ENCODE measurements at places on chromosomes 3 and 15.

DNA sequence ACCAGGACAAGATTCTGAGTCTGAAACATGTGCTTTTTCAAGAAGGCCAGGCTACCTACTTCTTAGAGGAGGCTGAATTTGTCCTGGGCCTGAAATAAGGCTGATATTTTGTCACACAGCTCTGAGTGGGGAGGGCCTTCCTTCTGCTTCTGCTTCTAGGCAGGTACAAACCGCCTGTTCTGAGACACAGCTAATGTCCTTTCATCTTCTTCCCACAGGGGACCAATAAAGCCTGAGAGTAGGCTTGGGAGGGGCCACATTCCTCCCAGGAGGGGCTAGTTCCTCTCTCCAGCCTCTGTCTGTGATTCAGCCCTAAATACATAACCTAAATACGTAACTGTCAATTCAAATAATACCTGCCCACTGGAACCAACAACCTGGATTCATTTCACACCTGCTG lies 34.8 kb downstream of the CRYGS start:
- no peak for DNase-seq

GRCh38 chr15:69303337-69304181 lies 4.8 kb downstream of the PAQR5 start:
- no peak for DNase-seq

GRCh38 chr3:83890763-83891135 lies 1068.0 kb upstream of the CADM2 start:
- no peak for DNase-seq

DNA sequence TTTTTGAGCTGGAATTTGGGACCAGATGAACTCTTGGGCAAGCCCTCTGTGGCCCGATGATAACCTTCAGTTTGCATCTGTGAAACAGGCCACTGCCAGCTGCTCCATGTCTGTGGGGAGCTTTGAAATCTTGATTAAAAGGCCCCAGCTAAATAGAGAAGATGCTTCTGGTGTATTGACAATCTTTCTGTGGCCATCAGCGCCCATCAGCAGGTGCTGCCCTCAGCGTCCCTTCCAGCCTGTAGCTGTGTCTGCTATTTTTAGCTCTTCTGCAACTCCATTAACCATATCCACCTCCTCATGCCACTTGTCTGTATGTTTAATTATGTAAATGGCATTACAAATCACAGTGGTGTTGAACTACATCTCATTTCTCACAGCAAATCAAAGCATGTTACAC lies 54.0 kb downstream of the CHCHD6 start:
- no peak for DNase-seq

GRCh38 chr3:113377158-113377557 lies 64.1 kb downstream of the CFAP44 start:
- no peak for DNase-seq

DNA sequence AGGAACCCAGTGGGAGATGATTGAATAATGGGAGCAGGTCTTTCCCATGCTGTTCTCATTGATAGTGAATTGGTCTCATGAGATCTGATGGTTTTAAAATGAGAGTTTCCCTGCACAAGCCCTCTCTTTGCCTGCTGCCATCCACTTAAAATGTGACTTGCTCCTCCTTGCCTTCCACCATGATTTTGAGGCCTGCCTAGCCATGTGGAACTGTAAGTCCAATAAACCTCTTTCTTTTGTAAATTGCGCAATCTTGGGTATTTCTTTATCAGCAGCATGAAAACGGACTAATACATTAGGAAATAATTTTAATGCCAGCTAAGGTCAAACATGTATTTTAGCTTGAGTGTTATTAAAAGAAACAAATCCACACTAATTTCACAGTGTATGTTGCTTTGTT lies 517.6 kb upstream of the ALCAM start:
- no peak for DNase-seq

DNA sequence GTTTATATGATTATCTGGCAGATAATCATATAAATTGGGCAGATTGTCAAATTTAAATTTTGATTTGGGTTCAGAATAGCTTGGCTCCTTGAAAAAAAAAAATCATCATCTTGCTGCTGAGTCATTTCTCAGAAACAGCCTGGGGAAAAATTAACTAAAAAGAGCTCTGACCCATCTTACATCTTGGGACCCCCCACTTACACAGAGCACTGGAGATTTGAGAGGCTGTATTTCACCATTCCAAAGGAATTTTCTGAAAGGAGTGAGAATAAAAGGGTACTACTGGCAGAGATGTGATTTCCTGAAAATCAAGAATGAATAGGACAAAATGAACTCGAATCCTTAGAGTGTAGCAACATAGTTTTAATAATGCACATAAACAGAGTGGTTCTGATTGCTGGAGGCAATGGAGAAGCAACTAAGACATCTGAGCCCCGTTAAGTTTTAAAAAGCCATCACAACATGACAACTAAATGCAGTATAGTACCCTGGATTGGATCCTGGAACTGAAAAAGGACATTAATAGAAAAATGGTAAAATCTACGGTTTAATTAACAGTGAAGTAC lies 97.5 kb downstream of the RFTN1 start:
- no peak for DNase-seq

GRCh38 chr3:183527428-183528379 lies 27.8 kb downstream of the KLHL6 start:
- DNase-seq: no peak

GRCh38 chr3:44962621-44963393 lies 13.2 kb downstream of the ZDHHC3 start:
- no peak for DNase-seq

DNA sequence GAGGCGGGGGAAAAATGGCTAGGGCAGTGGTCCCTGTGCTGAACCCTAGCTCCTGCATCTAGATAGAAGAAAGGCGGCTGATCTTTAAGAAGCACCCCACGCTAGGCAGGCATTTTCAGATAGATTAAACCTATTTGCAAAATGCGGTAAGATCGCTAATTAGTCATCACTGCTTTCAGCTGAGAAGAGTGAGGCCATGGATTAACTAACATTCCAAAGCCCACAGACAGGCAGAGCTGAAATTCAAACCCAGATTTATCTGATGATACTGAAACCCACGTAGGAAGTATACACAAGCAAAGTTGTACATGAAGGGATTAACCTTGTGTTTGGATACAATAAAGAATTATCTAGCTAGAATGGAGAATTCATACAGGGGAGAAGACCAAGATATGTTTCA lies 4.8 kb downstream of the ADPGK start:
- no peak for DNase-seq

- peak; percentile 68 for DNase-seq
Observed at GRCh38 chr15:83210619-83211018, 3.0 kb upstream of the HDGFL3 start.

DNA sequence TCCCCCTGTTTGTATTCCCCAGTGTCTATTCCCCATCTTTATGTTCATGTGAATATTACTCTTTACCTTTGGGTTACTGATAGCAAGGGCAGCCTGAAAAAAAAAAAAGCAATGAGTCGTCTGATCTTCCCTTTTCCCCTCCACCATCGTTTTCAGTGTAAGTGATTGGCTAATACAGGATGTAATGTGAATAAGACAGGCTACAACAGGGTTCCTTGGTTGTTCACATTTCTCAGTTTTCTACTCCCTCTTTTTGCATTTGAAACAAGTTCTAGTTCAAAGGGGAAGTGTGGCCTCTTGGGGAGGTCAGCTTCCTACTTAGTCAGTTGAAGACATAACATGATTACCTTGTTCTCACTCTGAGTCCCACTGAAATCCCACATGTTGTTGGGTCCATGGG lies 278.0 kb upstream of the TRIM42 start:
- DNase-seq: no peak

DNA sequence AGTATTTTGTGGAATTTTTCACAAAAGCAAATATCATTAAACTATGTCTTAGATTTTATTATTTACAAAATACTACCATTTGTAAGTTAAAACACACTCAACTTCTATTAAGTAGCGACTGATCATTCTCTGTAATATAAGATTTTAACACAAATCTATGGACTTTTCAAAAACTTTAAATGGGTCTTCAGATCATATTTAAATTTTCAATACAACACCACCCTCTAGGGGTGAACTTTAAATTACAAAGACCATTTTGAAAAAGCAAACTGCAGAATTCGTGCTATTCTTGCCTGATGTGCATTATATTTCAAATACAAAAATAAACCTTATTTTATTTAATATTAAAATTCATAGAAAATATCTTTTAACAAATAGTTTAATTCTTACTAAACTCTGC lies 8.2 kb upstream of the VGLL4 start:
- no peak for DNase-seq

DNA sequence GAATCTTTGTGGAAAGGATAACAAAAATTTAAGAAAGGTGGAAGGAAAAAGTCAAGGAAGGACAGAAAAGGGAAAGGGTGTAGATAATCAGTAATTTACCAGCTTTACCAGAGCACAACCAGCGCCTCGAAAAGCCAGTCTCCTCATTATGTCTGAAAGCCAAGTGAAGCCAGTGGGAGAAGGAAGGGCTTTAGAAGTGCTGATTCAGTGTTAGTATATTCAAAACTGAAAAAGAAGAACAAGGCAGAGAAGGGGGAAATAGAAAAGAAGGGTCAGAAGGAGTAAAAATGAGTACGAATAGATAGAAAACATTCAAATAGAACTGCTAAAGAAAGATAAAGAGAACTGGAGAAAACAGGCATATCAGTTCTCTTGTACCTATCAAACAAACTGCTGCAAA lies 4.1 kb downstream of the PBRM1 start:
- DNase-seq: no peak

GRCh38 chr3:123535580-123535979 lies 49.3 kb downstream of the HACD2 start:
- no peak for DNase-seq

DNA sequence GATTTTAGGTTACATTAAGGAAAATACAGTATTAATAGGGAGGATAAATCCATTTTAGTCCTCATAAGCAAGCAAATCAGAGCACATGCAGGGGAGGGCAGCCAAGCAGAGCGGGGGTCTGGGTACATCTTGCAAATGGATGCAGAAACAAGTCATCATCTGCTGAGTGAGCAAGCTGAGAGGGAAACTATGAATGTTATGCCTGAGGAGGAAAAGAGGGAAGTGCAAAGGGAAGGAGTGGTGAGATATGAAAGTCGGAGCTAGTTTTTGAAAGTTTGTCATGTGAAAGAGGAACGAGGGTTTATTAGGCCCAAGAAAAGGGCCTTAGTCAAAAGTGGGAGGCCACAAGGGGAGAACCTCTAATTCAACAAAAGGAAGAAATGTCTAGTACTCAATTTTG lies 15.4 kb downstream of the PTX3 start:
- DNase-seq: no peak

GRCh38 chr3:62624185-62624584 lies 250.8 kb upstream of the FEZF2 start:
- no peak for DNase-seq

DNA sequence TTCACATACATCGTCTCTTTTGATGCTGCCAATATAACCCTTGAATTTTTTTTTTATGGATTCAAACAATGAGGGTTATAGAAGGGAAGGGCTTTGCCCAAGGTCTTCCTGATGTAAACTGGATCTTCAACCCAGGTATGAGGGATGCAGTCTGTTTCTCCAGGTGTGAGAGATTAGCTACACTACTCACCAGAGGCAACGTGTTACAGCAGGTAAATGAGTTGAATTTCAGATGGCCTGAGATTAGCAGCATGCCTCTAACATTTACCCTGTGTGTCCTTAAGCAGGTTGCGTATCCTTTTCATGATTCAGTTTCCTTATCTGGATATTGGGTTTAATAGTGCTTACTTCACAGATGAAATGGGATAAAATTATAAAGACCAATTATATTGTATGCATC lies 1.9 kb downstream of the RTP4 start:
- DNase-seq: no peak

DNA sequence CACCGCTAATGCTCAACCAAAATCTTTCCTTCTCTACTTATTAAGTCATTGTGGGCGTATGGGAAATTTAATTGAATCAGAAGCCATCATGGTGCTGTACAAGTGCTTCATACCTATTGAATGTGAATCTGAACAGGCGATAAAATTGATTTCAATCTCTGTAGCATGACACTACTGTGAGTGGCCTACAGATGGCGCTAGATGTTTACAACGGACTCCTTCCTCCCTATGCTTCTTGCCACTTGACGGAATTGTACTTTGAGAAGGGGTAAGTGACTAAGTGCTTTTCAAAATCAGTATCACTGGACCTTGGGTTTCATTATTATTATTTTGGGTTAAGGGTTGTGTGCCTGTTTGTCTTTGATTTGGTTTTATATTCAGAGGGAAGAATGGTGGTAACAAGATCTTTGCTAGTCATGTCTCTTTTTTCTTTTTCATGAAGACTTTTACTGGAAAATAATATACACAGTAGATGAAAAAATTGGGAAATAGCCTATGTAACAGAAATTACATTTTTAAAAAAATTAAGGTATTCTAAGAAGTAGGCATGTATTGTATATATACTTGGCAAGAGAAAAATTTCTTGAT lies 35.4 kb downstream of the ACP3 start:
- peak; percentile 84 for DNase-seq

DNA sequence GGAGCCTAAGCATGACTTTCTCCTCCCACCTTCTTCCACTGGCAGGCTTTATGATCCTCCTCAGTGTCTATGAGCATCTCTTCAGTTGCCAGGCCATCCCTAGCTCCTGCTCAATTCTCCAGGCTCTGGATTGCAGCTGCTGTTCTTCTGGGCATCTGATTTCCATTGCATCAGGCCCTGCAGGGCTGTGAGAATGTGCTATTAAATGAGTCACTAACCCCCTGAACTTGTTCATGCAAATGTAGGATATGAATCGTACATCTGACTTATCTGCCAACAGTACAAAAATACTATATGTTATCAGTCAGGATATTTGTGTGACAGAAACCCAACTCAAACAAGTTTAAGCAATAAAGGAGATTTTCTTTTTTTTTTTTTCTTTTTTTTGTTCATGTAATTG lies 11.9 kb downstream of the GPR176 start:
- no peak for DNase-seq

DNA sequence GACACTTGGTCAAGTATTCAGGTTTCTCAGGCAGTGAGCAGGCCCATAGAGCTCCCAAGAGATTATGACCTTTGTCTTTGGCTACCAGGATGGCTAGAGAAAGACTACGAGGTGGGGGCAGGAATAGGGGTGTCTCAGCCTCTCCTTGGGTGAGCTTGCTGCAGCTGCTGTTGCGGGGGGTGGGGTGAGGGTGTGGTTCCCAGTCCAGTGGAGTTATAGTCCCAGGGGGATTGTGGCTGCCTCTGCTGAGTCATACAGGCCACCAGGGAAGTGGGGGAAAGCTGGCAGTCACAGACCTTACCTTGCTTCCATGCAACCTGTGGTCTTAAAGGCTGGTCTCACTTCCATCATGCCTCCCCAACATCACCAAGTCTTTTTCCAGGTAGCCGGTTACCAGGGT lies 31.7 kb downstream of the ATP2C1 start:
- peak; percentile 35 for DNase-seq
